Omental fat pad (tissue), 4 donors: ENCODE measurements at places on chromosomes 11 and 22.

GRCh38 chr11:6377902-6378639, 12.2 kb upstream of the SMPD1 start:
- DNase-seq, result no peak

DNA sequence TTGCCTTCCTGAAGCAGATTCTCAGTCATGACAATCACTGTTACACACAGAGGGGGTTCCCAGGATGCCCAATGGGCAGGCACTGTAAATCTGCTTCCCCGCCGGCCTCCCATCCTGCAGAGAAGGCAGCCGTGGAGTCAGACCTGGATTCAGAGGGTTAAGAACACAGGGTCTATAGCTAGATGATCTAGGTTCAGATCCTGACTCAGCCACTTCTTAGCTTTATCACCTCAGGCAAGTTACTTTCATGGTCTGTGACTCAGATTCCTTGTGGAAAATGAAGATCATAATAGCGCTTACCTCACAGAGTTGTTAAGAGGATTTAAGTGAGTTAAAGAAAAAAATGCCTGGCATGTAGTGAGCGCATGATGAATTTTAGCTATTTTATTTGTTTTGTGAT, 95.9 kb downstream of the TIMP3 start:
- no peak for DNase-seq

DNA sequence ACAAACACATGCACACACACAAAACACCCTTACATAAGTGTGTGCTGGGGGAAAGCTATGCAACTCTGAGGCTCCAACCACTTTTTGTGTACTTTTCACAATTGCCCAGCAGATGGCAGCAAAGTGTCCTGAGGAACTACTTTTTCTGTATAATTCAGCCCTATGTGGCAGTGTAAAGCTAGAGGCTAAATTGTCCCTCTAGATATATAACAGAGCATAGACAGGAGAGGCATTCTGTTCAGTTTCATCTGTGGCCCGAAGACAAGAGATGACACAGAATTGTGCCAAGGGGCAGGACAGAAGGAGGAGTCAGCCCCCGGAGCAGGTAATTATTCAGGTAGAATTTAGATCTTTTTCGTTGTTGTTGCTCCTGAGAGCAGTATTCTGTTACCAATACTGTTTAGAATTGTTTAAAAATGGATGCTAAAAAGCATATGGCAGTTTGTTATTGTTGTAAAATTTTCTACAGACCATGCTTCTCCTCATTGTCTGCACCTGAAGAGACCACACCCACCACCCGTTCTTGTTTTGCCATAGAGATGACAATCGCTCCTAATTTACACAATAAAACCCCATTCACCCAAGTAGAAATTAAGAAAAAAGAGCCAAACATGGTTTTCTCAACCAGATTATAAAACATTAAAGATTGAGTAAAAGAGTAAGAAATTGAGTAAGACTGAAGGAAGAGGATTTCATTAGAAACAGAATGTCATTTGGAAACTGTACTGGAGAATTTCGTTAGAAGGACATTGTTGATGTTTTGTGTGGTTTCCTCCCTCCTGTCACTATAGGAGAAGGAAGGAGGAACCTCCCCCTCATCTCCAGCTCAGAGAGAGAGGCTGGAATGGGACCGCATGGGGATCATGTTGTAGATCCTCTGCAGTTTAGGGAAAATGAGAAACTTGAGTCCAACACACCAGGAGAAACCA, 14.5 kb upstream of the MS4A7 start:
- no peak for DNase-seq

DNA sequence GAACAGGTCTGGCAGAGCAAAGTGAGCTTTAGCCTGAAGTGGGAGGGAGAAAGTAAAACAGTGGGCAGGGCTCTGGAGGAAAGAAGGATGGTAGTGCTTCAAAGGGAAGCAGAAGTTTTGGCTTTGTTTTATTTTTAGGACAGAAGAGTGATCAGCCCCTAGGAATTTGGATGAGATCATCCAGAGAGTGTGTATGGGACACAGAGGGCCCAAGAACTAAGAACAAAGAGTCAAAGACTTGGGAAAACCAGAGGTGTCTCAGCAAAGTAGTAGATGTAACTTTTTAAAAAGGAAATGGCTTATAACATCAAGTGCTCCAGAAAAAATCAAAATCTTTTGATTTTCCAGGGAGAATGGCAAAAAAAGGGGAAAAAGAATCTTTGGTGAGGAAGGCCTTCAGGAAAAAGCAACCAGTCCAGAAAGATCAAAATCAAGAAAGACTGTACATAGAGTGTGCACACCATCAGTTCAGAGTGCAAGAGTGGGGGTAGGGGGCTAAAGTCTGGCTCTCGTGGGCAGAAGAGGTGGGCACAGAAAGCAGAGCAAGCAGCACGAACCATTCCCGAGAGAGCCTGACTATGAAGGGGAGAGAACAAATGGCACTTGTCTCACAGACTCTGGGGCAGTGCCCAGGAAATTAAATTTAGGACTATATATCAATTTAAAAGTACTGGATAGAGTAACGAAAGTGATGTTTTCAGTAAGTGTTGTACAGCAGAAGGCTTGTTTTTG, 30.0 kb downstream of the MAPK1 start:
- DNase-seq, result no peak
